ENCODE measurements at places on chromosomes 3 and 15.

GRCh38 chr3:129409541-129409940, 18.9 kb downstream of the EFCAB12 start:
- DNase-seq, result no peak

DNA sequence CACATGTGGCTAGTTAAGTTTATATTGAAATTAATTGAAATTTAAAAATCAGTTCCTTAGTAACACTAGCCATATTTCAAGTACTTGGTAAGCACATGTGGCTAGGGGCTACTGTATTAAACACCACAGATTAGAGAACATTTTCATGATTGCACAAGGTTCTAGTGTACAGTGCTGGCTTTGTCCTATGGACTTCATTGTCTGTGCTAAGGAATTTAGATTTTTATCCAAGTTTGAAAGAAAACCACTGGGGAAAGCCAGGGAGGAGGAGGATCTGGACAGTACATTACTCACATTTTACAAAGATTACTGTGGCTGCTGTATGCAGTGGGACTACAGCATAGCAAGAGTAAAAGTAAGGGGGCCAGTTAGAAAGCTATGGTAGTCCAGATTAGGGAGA, 13.9 kb downstream of the STAC start:
- no peak for DNase-seq

GRCh38 chr15:74781431-74782258, at the start of gene CSK:
TSS of gene CSK (plus strand) at chr15:74782080. CDS start at chr15:74798298, 16,218 bp downstream.
- peak; percentile 81 for DNase-seq

- DNase-seq, result no peak
Observed at GRCh38 chr3:58469096-58469495, 22.8 kb upstream of the KCTD6 start.

GRCh38 chr3:169170456-169170855, 493.1 kb downstream of the MECOM start:
- DNase-seq, result no peak

DNA sequence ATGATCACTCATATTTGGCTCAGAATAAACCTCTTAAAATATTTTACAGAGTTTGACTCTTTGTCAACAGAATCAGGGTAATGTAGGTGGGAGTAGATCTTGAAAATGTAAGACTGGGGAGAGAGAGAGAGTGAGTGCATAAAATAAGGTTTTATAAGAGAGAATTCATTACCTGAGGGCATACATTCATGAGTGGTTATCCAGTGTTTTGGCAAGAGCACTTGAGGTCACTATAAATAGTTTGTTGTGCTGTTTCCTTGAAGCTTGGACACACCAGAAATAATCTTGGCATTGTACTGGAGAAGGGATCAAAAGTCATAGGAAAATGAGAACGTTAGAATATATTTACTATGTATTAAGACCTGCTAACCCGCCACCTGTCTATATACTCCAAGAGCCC, 33.4 kb downstream of the SLC28A2 start:
- no peak for DNase-seq

DNA sequence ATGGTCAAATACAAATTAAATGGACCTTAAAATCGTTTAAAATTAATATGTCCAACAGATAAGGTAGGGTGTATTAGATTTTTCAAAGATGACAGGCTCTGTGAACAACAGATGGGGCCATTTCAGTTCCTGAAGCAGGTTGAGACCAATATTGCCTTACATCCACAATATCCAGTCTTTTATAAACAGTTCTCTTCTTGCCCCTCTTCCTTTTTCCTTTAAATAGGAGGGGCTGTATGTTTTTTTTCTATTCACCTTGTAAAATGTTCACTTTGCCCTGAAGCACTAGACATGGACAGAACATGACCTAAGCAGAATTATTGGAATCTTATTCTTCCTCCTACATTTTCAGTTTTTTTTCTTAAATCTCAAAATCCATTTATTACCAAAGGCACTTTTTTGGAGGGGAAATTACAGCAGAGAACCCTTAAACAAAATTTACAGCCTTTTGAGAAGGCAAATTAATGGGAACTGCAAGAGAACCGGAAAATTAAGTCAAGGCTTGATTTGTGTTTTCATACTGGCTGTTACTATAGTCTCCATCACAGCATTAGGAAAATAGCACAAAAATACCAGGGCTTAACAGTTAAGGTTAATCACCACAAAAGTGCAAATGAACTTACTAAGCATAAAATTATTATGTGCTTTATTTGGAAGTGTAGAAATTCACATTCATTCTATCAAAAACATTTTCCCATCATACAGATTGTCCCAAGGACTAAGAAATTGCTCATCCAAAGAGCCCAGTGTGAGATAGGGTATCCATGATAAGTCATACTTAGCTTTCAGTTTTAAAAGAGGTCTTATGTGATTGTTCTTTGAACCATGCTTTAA, 55.8 kb downstream of the CMSS1 start:
- no peak for DNase-seq

GRCh38 chr15:94778840-94779239, 547.5 kb downstream of the MCTP2 start:
- DNase-seq, result no peak

DNA sequence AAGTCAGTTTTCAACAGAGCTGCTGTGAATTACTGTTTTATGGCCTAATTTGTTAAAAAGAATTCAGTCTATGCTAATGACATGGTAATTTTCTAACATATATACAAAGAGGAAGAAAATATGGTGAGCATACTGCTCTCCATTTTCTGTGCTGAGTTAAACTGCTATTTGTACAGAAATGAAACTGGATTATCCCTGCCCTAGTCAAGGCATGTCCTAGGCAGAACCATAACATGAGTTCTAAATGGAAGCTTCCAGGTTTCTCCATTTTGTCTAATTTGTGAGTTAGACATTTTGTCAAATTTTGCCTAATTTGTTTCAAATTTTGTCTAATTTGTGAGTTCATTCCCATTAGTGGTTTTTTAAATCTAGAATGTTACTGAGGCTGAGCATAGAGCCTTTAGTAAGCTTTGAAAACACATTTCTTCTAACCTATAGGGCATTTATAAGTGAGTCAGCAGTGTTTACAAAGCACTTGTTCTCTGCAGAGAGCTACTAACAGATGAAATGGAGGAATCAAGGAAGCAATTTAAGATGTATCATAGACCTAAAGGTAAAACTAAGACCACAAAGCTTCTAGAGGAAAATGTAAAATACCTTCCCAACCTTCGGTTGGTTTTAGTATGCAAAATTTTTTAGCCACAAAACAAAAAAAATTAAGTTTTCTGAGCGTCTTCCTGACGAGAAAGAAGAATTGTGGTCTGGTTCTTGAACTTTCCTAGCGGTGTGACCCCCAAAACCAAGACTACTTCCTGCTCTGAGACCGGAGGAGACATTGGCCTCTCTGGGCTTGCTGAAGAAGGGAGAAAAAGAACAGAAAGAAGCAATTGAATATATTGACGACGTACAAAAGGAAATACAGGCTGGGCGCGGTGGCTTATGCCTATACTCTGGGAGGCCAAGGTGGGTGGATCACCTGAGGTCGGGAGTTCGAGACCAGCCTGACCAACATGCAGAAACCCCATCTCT, 9.8 kb downstream of the P2RY14 start:
- no peak for DNase-seq

GRCh38 chr15:39888243-39888642, 31.8 kb downstream of the GPR176 start:
- no peak for DNase-seq

GRCh38 chr3:41265823-41266273, 66.5 kb downstream of the CTNNB1 start:
- no peak for DNase-seq

DNA sequence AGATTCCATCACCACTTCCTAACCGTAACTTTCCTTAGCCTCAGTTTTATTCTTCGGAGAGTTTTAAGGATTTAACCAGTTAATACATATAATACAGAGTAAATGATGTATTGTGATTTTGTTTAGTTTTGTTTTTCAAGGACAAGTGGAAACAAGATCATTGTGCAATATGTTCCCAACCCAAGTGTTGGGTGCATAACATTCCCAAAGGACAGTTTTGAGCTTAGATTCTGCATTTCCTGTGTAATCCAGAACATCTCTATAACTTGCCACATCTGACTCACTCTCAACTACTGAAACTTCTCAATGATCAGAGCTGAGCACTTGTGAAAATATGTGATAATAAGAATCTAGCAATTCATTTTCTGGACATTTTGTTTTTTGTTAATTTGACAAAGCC, 466.1 kb upstream of the PPP2R3A start:
- DNase-seq, result no peak

DNA sequence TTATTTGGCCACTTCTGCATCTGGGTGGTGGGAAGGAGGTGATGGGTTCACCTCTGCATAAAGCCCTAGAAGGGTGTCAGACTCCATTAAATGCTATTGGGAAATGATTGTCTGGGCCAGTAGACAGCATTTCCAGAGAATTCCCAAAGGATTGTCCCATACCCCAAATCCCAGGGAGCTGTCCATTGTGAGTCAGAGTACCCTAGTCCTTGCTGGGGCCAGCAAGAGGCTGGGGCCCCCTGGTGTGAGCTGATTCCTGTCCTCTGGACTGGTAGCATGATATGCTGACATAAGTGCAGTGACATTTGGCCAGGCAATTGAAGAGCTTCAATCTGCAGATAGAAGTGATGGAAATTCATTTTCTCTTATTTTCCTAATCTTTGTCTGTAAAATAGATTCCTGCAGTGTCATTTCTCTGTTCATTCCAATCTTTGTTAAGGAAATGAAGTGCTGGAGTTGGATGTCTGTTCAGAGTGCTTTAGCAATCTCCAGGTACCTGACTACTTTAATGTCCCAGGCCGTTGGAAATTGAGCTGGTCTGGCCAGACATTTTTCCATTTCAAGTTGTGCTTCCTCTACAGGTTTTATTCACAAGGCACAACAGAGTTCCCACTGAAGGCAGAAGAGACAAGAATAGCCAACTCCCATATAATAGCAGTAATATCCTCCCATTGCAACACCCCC, 91.2 kb downstream of the RPLP1 start:
- no peak for DNase-seq

GRCh38 chr3:138640537-138640936, 32.0 kb downstream of the FAIM start:
- DNase-seq, result no peak
